CD4-positive, alpha-beta T cell treated with Interleukin-1 beta for 1 hour (primary cell): ENCODE measurements at places on chromosomes 7 and 10.

DNA sequence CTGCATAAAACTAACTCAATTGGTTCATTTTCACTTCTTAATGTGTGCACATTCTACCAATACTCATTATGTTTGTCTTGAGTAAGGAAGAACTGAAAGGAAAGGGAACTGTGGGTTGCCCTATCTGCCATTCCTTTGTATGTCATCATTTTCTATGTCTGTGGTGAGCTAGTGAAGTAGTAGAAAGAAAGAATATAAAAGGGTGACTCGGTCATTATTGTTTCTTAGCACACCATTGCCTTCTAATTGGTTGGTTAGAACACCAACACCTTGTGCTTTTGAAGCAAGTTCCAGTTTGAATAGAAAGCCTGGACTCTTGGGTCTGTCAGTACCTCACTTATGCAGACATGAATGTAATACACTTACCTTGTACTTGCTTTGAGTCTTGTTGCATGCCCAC, 64.3 kb upstream of the MDFIC start:
- no peak for DNase-seq

DNA sequence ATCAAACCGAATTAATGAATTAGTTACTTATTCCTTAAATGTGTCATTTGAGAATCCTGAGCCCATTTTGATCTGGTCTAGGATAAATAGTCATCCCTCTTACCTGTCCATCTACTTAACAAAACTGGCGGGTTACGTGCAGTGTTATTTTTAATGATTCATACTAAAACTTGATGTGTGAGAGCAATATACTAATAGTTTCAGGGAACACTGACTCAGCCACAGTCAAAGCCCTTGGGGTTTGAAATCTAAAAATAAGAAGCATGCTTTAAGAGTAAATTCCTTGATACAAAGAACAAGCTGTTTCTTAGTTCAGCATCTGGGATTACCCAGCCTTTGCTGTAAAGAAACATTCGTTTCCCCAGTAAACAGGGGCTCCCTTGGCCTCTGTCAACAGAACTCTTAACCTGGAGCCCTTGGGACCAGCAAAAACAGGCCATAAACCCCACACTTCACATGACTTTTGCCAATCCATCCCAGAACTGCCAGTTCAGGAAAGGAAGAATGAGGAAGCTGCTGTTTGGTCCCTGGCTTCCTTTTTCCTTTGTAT, 370.6 kb upstream of the IGFBP3 start:
- no peak for DNase-seq

DNA sequence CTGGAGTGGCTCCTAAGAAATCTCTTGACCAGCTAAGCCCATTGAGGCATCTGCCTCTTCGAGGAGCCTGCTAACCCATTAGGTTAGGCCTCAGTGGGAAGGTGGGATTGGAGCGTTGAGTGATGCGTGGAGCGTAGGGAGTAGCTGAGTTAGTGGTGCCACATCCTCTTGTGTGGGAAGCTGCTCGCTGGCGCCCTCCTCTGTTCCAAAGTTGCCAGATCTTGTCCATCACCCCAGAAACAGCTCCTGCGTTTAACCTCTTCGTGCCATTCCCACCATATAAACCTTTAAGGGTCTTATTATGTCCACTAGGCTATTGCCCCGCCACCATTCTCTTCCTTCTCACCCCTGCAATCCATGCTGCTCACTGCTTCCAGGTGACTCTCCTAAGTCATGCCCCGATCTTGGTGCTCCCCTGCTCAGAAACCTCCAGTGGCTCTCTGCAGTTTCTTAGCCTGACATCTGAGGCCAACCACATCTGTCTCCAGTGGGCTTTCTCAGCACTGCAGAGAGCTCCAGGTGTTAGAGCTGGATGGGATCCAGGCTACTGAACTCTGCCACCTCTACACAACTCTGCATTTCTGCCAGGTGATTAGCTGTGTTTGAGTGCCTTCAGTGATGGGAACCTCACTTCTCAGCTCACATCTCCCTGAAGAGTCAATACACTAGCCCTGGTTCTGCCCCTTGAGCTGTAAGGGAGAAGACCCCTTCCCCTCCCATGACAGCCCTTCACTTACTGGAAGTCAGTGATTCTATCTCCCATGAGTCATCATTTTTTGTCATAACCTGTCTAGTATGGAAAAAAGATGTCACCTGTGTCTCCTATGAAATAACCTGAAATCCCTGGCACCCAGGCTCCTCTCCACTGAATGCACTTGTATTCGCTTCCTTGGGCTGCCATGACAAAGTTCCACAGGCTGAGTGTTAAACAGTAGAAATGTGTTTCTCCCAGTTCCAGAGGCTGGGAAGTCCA, 65.0 kb upstream of the FGFR2 start:
- DNase-seq, result no peak

DNA sequence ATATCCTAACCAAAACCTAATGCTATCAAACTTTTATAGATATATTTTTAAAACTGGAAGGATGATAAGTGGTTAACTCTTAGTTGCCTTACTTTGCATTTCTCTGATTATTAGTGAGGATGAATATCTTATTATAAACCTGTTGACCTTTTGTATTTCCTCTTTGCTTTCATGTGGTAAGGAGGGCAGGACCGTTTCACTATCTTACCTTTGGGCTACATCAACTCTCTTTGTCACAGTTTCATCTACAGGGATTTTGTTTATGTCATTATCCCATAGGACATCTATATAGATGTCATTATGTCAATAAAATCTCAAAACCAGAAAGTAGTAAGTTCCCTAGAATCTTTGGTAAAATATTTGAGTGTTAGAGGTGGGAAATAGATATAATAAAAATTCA, 219.3 kb downstream of the THSD7A start:
- no peak for DNase-seq

DNA sequence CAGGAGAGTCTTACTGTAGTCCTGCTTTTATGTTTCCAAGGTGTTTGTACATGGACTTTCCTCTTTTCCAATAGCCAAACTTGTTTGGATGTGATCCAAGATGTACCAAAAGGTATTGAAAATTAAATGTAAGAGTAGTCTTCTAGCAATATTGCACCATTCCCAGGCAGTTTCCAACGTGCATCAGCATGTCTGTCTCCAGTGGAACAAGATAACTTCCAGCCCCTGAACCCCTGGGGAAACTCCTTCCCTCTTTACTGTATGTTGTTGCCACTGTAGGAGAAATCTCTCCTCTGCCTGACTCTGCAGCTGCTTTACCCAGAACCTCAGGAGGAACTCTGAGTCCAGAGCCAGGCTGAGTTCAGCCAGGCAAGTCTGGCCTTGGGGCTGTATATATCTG, 18.5 kb downstream of the ARMC10 start:
- DNase-seq, result no peak

DNA sequence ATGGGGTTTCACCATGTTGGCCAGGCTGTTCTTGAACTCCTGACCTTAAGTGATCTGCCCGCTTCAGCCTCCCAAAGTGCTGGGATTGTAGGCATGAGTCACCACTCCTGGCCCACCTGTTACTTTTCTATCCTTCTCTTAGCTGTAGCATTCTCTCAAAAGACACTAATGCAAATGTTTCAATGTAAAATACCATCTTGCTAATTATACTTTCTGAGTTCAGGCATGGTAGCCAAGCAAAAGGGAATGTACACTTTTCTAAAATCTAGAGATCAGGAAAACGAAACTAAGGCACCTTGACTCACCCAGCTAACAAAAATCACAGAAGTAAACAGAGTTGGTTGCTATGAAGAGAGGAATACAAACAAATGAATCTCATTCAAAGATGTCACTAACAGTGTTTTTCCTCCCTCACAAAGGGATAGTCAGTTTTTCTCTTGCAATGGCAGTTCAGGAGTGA, 401.0 kb upstream of the NRP1 start:
- no peak for DNase-seq

DNA sequence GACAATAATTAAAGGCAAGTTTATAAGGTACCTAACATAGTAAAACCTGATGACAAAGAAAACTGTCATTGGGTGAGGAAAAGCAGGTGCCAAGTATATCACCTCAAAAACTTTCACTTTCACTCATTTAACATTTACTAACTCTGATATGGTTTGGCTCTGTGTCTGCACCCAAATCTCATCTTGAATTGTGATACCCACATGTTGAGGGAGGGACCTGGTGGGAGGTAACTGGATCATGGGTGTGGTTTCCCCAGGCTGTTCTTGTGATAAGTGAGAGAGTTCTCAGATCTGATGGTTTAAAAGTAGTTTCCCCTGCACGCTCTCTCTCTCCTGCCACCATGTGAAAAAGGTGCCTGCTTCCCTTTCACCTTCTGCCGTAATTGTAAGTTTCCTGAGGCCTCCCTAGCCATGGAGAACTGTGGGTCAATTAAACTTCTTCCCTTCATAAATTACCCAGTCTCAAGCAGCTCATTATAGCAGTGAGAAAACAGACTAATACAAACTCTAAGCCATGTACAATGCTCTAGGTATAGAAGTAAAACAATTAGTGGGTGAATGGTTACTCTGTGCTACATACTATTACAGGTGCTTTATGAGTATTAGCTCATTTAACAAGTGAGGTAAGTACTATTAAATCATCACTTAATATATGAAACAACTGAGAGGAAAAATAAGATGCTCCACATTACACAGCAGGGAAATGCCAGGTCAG, 199.0 kb downstream of the CHCHD3 start:
- peak; percentile 38 for DNase-seq
